ENCODE measurements at places on chromosomes 3 and 15.

GRCh38 chr3:109265295-109265694, 51.0 kb downstream of the DPPA2 start:
- DNase-seq: no peak

- no peak for DNase-seq
These were observed 796.2 kb downstream of the NR2F2 start for GRCh38 chr15:97126553-97127233.

DNA sequence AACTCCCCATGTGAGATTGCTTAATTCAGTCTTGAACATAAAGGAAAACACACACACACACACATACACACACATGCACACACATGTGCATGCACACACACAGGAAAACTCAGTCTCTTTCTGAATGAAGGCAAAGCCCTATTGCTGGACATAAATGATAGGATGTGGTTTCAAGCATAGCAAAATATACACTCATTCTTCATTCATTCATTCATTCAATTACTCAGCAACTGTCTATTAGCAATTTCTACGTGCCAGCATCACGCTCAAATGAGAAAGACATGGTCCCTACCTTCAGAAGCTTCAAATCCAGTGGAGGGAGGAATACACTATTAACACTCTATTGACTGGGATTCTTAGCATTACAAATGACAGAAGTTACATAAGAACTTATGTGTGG, 41.8 kb upstream of the UBE2E2 start:
- no peak for DNase-seq

DNA sequence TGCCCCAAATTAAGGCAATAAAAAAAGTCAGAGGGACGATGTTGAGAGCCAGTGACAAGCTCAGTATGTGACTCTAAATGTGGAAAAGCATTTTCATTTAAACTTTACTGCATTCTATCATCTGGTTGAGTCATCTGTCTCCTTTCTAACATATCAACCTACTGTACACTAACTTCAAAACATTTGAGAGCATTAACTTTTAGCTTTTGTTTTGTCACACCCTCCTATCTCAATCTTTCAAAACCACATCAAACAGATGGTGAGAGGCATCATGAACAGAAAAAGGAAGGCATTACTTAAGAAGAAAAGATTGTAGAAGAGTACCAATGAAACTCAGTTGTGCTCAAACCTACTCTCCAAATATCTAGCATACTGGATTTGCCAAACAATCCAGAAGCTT, 4.8 kb downstream of the LRRC58 start:
- DNase-seq: no peak

- no peak for DNase-seq
These were observed 60.0 kb downstream of the AAGAB start for GRCh38 chr15:67194171-67195114.

DNA sequence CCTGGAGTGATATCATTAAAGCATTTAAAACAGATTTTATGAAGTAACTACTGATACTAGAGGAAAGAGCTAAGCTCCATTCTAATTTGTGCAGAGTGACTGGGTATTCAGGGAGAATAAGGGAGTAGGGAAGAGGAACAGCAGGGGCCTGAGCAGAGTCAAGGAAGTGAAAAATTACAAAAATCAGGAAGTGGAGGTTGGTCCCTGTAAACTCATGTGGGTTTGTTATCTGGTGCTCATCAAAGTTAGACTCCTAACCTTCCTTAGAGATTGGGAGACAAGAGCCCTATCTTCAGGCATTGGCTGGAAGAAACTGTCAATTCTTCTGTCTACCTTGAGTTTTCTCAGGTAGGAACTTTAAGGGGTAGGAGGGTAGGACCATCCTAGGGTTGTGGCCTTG, 82.5 kb downstream of the NEK11 start:
- no peak for DNase-seq

DNA sequence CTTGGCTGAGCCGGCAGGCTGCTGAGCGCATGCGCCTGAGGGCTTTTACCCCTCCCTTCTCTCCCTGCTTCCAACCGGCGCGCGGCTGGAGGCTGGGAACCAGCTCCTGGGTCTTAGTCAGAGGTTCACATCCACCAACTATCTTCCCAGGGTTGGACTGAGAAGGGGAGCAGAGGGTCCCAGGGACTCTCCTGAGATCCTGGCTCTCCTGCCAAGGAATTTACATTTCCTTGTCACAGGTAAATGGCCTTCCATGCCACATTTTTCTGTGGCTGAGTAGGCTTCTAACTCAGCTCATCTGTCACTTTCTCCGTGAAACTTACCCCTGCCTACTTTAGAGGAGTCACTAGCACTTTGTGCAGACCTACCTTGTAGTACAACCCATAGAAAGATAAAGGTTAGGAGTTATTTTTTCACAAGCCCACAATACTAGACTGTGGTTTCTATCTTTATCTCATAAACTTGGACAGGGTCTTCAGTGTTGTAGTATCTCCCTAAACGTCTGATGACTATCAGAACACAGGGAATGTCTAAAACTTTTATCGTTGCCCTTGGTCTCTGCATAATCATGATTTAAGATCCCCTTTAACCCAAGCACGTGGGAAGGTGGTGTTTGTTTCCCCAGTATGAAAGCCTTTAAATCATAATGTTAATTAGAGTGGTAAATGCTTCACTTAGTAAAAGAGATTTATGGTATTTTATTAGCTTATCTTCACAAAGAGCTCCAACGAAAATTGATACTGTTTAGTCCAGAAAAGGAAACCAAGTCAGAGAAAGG, 638 bp upstream of the TBC1D5 start:
- no peak for DNase-seq

DNA sequence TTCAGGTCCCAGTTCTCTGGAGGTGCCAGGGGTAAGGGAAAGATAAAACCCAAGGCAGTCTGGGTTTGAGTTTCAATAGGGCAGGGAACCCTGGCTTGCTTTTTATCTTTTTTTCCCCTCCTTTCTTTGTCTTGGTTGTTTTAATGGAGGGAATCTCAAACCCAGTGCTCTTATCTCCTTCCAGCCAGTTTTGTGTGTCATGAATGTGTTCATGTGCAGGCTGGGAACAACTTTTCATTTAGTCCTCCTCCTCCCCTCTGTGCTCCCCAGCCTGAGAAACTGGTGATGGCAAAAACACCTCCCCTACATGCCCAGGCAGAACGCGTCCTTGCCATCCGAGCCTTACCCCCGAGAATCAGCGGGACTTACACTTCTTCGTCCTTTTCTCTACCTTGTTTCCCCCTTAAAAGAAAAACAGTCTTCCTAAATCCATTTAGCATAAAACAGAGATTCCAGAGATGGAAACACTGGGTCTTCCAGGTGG, 10.9 kb downstream of the SEMA3G start:
- no peak for DNase-seq

DNA sequence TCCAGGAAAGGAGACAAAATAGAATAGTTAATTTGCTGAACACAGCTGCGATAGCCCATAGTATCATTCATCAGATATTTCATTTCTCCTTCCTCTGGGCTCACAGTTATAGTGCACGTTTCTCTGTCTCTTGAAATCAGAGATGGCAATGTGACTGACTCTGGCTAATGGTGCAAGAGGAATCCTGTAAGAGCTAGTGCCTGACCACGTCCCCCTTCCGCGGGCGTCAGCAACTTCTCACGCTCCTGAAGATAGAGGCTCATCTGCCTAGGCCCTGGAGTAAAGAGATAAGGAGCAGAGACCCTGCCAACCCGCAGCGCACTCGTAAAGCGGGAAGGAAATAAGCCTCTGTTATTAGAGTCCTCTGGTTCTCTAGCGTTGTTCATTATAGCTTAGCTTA, 391.8 kb downstream of the VPS13C start:
- no peak for DNase-seq

GRCh38 chr3:174938102-174938501, 79.0 kb downstream of the NAALADL2 start:
- no peak for DNase-seq

- DNase-seq: no peak
These were observed 63.8 kb downstream of the PEX5L start for GRCh38 chr3:179972881-179973423.

DNA sequence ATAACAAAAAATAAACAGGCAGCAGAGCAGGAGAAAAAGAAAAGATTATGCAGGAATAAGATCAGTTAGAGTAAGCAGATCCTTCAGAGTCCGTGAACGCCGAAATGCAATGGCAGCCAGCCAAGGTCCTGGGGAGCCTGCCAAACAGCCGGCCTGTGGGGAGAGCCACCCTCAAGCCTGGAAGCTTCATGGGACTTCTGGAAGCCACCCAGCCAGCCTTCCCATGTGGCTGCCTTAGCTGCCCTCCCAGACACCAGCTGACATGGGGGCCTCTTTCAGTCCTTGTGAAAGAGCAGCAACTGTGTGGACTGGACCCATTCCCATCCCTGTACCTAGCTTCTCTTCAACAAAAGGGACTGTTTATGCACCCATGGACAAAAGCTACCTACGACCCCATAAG, 64.9 kb upstream of the RAD18 start:
- no peak for DNase-seq

DNA sequence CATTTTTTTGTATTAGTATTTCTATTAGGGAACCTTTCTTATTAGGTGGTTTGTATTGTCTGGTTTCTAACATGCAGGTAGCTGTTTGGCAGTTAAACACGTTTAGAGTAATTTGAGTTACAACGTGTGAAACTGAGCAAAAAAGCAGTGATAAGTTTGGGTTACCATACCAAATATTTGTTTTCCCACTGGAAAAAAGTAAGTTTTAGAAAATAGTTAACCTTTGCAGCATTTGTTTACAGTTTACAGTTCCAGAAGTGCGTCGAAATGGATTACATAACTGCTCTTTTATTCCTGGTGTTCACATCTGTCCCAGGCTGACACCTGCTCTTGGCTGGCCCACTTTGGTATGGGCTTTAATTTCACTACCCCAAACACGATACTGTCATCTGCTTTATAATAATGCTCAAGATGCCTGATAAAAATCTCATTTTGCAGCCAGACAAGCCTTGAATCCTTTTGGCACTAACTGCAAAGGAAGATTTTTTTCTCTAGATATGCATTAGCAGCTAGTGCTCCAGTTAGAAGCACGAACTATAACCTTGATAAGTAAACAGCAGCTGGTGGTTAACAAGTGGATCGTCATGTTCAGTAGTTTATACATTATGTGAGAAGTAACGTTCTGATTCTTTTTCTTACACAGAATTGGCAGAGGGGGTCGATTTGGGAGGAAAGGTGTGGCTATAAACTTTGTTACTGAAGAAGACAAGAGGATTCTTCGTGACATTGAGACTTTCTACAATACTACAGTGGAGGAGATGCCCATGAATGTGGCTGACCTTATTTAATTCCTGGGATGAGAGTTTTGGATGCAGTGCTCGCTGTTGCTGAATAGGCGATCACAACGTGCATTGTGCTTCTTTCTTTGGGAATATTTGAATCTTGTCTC, 5.3 kb downstream of the EIF4A2 start:
- no peak for DNase-seq

DNA sequence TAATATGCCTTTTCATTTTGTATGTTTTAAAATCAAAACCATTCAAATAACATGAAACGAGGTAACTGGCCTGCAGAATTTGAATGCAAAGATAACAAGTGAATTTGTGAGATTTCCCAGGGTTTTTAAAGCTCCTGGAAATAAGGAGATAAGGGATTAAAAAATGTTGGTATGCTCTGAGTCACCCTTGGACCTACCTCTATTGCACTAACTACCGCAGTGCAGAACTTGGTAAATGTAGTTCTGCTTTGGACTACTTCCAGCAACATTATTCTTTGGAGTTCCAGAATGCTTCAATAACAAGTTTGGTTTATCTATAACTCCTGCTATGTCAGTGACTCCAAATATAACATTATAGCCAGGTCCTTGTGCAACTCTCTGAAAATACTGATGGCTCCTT, 201.7 kb downstream of the GAP43 start:
- no peak for DNase-seq

DNA sequence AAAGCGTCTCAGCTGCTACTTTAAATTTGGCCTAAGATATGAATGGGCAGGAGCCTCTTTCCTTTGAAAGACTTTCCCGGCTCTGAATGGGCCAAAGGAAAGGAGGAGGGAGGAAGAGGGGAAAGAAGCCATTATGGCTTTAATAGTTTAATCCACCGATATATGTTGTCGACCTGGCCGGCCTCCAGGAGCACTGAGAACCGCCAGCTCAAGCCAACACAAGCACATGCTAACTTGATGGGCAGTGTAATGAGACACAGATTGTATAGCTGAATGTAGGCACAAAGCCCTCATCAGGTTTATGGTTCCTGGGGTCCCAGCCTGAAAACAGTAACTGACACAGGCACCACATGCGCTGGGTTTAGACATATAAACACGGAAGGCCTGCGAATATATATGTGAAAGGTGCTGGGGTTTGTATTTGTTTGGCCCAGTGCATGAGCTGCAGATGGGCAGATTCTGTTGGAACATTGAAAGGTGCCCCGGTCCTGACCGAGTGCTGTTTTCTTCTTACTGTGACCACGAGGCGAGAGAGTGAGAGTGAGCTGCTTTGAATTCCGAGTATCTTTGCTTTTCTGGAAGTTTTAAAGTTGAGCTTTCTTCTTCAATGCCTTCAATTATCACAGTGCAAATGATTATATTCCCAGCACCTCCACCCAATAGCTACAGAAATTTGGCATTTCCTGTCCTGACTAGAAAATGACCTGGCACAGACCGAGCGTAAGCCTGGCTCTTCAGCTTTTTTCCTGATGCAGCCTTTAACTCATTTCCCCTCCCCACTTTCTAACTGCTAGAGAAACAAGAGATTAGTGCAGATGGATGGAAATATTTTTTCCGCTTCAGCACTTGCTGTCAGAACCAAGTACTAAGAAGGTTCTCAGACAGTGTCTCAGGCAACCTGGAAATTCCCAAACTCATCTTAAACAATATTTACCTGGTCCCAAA, 267.3 kb downstream of the RORA start:
- DNase-seq: no peak

DNA sequence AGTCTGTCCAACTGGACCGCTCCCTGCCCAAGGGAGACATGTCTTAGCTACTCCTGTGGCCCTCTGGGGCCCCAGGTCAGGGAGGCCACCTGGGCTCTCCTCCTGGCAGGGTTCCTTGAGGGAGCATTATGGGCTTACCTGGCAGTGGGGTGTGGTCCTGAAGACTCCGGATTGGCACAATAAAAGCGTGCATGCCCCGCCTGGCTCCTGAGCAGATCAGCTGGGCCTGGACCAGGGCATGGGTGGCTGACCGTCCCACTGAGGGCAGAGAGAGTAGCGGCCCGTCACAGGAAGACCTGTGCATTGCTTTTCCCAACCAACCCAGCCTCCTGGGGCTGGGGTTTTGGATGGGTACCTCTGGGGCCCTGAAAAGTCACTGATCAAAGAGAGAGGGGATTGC, 5.4 kb downstream of the ACOX2 start:
- DNase-seq: no peak

DNA sequence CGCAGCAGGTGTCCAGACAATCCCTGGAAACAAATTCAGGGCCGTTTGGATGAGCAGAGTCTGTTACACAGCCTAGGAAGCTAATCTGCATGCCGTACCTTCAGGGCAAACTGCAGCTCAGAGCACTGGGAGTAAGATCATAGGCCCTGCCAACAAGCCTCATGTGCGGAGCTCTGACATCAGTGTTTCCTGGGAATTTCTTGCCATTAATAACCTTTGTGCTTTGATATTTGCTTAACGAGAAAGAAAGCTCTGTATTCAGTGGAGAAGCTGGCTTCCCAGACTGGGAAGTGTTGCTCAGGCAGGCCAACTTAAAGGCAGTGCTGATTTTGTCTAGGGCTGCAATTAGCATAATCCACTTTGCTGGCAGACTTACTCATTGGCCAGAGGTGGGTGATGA, 116.1 kb upstream of the KLHL25 start:
- DNase-seq: no peak
